ENCODE measurements at places on chromosomes 12 and 14.

DNA sequence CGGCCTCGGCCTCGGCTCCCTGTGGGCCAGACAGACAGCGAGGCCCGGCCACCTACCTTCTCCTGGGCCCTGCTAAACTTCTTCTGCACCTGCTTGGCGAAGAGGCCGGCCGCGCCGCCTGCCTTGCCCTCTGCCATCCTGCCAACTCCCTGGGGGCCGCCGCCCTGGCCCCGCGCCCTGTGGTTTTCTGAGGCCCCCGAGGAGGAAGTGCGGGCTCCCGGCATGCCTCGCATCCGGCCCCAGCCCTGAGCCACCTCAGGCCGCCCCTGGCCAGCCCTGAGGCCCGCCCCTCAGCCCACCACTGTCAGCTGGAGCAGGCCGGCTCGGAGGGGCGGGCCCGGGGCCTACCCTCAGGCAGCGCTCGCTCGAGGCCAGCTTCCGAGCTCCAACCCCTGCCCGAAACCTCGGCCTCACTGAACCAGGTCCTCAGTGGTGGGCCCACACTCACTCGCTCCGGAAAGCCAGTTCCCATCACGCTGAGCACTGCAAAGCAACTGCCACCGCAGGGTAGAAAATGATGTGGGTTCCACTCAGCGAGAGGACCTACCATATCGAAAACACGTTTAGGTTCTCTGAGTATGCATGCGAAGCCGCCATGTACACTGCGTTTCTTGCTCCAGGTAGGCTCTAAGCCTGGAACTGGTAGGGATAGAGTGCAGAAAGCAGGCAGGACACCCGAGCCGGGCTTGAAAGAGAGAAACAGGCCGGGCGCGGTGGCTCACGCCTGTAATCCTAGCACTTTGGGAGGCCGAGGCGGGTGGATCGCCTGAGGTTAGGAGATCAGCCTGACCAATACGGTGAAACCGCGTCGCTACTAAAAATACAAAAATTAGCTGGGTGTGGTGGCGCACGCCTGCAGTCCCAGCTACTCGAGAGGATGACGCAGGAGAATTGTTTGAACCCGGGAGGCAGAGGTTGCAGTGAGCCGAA lies at the start of gene BIN2:
Gene BIN2 (minus strand): TSS at position 209 of the 930 bp plus-strand sequence. CDS start 72 bp downstream, at position 137.
- peak; percentile 75 for DNase-seq

DNA sequence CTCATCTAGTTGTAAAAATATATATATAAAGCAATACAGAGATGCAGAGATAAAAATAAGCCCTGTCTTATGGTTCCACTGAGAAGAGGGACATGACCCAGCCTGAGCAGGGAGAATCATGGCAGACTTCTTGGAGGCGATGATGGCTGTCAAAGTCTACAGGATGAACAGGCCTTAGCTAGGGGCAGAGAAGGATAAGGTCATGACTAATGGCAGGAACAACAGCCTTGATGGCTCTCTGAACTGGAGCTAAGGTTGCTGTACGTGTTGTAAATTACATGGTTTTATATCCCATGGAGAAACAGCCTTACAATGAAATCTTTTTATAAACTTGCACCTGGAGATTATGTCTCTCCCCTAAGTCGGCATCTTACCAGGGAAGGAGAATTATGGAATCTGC lies 32.4 kb downstream of the FOXN3 start:
- DNase-seq: no peak

- no peak for DNase-seq
These were observed 75.7 kb downstream of the SCN8A start for GRCh38 chr12:51666696-51667095.

- DNase-seq: no peak
These were observed 6.2 kb upstream of the WDR89 start for GRCh38 chr14:63647696-63648410.

GRCh38 chr14:42192738-42193653 lies 586.3 kb downstream of the LRFN5 start:
- no peak for DNase-seq

GRCh38 chr14:32426028-32426427 lies 96.9 kb downstream of the AKAP6 start:
- no peak for DNase-seq

- DNase-seq: no peak
These were observed 258.3 kb upstream of the NAV3 start for GRCh38 chr12:77572371-77572770.

DNA sequence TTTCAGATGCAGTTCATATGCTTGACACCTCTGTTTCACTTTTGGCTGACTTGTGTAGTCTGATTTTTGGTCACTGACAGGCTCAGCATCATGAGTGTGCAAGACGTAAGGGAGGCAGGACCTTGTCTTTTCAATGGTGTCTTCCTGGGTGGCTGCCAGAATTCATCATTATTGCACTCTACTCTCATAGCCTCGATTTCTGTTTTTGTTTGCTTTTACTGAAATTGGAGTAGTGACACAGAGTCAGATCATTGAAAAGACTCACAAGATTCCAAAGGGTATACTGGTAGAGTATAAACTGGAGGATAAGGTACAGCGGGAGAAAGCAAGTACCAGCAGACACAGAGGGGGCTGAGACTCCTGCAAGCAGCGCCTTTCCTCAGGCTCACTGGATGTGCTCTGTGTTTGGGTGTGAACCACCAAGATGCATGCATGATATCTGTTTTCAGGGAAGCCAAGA lies 126.3 kb upstream of the FGD4 start:
- DNase-seq: no peak

GRCh38 chr14:75842551-75842950 lies 139.2 kb downstream of the TGFB3 start:
- no peak for DNase-seq

- DNase-seq: peak; percentile 5
These were observed 5.4 kb upstream of the DCP1B start for GRCh38 chr12:2009623-2010022.

DNA sequence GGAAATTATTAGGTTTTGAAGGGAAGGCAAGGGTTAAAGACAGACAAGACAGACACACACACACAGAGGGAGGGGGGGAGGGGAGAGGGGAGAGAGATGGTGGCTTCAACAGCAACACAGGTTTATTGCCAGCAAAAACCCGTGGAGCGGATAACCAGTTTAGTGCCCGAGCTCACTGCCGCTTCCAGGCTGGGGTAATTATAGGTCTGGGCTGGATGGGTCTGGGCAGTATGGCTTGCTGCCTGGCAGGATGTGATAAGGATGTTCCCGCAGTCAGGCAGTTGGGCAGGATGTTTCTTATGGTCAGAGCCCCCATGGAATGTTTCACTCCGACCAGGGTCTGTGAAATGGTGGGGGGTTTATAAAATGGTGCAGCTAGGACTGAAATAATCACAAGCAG lies 4.4 kb upstream of the TDRD9 start:
- DNase-seq: no peak

GRCh38 chr14:61102549-61103466 lies 121.8 kb downstream of the SLC38A6 start:
- no peak for DNase-seq

DNA sequence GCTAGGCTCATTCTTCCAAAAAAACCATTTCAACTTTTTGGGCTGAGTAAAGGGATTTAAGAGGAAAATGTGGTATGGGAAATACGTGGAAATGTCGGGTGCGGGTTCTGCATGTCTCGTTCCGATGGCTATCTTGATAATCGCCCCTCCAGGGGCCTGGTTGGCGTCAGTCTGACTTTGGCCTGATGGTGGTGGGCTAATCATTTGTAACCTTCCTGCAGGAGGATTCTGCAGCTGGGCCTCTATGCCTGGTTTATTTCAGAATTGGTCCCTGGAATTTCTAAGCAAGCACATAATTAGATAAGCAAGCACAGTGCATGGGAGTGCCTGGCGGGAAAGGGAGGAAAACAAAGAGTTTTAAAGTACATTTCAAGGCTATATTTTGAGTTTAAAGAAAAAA lies 14.8 kb upstream of the SLC4A8 start:
- no peak for DNase-seq

DNA sequence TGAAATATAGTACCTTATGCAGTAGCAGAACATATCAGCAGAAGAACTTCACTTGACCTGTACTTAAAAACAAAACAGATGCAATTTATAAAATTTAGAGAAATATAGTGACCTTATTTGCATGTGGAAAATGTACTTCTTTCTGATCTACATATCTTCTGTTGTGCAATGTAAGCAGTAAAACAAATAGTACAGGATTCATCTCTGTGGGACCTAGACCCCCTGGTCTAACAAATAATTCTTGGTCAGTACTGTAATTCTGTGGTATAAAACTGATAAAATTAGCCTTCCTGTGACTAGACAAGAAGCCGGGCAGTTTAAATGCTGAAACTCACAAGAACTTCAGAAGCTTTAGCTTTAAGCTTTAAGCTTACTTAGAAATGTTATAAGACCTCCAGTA lies 21.6 kb downstream of the HIF1A start:
- no peak for DNase-seq

GRCh38 chr12:55642267-55642666 lies 5.6 kb downstream of the OR10P1 start:
- DNase-seq: peak; percentile 8

- DNase-seq: no peak
These were observed 136.5 kb upstream of the CRY1 start for GRCh38 chr12:107229827-107230226.

GRCh38 chr12:121570467-121571283 lies 10.1 kb downstream of the KDM2B start:
- DNase-seq: no peak

- DNase-seq: no peak
These were observed 77.8 kb upstream of the CNOT2 start for GRCh38 chr12:70165450-70165849.

DNA sequence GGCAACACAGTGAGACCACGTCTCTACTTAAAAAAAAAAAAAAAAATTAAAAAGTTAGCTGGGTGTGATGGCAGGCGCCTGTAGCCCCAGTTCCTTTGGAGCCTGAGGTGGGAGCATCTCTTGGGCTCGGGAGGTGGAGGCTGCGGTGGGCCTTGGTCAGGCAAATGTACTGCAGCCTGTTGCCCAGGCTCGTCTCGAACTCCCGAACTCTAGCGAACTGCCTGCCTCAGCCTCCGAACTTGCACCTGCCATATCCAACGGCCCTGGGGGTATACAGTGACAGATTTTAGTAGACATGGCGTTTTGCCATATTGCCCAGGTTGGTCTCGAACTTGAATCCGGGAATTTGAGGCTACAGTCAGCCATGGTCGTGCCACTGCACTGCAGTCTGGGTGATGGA lies 195.4 kb downstream of the ALG10 start:
- DNase-seq: no peak

DNA sequence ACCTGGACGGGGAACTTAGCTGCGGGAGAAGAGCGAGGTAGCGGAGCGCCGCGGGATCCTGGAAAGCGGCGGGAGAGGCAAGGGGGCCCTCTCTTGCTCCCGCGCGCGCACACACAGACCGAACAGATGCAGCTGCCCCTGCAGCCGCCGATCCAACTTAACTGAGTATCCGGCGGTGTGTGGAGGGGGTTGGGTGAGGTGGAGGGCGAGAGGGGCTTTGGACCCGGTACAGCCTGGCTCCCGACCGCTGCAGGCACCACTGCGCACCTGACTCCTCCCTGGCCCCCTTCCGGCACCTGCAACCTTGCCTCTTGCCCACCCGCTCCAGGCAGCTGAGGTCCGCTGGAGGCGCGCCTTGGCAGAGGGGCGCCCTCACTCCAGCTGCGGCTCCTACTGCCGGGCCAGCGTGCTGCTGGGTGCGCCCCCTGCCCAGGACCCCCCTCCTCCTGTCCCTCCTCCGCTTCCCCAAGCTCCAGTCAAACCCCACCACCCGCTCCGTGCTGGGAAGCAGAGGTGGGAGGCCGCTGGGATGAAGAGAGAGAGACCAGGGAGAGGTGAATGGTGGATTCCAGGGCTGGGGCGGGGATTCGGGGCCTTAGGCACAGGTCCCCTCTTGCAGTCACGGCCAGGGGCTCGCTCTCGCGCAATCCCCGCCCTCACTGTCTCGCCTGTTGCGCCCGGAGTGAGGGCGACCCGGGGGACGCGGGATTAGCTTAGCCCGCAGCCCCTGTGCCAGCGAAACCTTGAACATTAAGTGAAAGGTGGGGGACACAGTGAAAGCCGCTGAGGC lies 2.6 kb downstream of the DIO3 start:
- DNase-seq: no peak

DNA sequence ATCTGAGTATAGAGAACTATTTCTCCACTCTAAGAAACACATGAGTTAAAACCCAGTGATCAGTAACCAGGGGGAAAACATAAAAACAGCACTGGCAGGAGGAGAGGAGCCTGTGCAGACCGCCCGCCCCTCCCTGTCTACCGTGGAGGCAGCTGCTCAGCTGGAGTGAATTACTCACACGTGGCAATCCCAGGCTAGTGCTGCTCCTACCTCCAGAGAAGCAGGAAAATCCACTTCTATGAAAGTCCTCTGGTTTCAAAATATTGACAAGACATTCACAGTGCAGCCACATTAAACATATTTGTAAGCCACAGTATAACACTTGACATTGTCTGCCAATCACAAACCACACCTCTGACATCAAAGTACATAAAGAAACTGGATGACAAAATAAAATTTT lies 16.7 kb downstream of the TMEM132D start:
- no peak for DNase-seq

DNA sequence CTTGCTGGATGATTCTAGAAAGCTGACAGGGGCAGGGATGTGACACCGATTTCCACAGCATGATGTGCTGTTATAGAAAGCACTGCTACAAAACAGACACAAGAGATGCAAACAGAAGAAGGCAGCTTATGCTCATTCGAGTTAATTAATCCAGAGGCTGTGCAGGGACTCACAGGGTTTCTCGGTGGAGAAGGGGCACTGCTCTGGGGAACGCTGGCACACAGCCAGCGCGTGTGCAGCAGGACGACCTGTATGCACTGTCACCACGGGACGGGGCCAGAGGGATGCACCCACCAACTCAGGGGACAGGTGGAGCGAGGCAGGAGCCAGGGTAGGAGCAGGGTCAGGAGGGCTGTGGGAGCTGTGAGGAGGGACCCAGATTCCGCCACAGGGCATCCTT lies 143.5 kb downstream of the RIMBP2 start:
- no peak for DNase-seq

GRCh38 chr14:56185992-56186391 lies 67.8 kb downstream of the PELI2 start:
- DNase-seq: no peak

DNA sequence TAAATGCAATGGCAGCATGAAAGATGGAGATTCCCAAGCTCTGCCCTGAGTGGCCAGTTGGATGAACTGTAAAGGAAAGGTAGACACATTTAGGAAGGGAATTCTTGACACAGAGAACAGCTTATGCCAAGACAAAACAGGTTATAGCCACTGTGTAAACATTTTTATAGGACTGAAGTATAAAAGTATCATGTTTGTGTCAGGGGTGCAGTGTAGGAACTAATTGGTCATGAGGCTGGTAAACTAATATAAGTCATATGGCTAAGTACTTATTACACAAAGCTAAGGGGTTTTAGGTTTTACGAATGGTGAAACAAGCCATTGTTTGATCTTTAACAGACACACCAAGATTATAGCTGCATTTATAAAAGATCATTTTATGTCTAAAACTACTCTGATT lies 207.7 kb upstream of the SLC16A7 start:
- DNase-seq: no peak
